ENCODE measurements at places on chromosomes 5 and 9.

- DNase-seq = no peak
These were observed 255.4 kb downstream of the SMARCA2 start for GRCh38 chr9:2270565-2270964.

- no peak for DNase-seq
These were observed 33.0 kb downstream of the USP20 start for GRCh38 chr9:129868023-129868871.

DNA sequence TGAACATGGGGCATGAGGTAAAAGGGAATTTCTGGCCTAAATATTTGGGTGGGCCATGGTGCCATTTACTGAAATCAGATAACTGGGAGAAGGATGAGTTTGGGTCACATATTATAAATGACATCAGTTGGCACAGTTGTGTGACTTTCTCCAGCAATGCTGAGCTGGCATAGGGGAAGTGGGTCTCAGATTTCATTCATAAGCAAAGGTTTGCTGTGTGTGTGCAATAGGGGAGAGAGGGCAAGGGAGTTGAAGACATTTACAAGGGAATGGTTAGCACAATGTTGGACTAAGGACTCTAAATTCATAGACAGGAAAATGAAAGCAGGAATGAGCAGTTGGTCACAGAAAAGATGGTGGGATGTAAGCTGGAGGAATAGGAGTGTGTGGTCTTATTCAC, 47.8 kb upstream of the KLF9 start:
- no peak for DNase-seq

- peak; percentile 45 for DNase-seq
These were observed 1425.4 kb downstream of the FOXD4L5 start for GRCh38 chr9:63859475-63860215.

- DNase-seq = no peak
These were observed 127.5 kb upstream of the RETREG1 start for GRCh38 chr5:16744164-16744880.

DNA sequence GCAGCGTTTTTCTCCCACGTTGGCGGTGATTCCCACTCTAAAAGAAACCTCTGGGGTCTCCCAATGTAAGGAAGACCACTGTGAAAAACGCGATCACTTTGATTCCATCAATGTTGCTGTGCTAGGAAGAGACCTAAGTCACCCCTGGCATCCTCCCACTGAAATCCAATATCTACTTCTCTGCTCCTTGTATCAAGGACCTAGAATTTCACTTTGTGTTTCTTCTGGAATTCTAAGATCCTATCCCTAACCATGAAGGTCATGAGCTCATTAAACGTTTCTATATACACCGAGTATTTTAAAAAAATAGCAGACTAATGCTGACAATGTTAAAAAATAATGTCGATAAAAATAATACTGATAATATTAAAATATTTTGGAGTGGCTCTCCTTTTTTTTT, 118.8 kb upstream of the MYO10 start:
- no peak for DNase-seq

GRCh38 chr9:129720181-129720864, 32.5 kb downstream of the PTGES start:
- DNase-seq = no peak
